IPS DF 6.9 (cell line): ENCODE measurements at places on chromosomes 5 and 9.

DNA sequence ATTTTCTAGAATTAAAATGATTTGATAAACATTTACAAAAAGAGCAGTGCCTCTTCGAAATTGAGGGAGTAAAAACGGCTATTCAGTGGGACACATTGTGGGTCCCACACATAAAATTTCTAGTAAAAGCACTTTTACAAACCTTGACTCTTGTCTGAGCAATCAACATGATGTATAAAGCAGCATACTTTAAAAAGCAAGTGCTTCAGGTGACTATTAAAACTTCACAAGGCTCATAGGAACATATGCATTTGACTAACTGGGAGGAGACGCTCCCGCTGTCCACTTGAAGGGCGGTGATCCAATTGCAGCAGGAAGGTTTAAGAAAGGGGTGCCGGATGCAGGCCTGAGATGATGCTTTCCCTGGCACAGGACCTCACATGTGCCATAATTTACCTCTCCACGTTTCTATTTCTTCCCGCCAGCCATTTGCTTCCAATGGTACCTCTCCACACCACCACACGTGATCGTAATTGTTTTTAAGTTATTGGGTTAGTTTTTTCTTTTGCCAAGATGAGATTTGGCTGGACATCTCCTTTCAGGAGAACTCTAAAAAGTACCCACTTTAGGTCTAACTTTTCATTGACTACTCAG, 1.8 kb downstream of the MCTP1 start:
- DNase-seq = no peak

DNA sequence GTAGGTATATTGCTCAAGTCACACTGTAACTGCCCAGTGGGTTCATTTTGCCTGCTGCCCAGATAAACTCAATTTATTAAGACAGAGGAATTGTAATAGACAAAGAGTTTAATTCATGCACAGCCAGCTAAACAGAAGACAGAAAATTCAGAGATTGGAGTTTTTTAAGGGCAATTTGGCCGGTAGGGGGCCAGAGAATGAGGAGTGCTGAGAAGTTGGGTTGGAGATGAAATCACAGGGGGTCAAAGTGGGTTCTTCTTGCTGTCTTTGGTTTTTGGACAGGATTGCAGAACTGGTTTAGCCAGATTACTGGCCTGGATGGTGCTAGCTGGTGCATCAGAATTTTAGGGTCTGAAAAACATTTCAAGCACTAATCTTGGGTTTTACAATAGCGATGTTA, 20.7 kb upstream of the IL33 start:
- DNase-seq = no peak

DNA sequence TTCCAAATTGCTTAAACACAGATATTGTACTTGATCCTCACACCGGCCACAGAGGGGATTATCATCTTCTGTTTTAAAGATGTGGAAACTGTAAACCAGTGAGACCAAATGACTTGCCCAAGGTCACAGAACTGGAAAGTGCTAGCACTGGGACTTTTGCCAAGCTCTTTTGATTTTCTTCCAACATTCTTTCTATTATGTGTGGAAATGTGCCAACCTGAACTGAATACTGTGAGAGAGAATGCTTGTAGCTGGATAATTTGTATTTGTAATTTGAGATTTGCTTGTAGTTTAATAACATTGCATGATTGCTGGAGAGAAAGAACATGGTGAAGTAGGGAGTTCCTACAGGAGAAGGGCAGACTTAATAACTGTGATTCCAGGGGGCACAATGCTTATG, 977.9 kb upstream of the NUDT12 start:
- DNase-seq = no peak

GRCh38 chr9:82332018-82332773, 343.6 kb downstream of the SPATA31D1 start:
- DNase-seq = no peak

DNA sequence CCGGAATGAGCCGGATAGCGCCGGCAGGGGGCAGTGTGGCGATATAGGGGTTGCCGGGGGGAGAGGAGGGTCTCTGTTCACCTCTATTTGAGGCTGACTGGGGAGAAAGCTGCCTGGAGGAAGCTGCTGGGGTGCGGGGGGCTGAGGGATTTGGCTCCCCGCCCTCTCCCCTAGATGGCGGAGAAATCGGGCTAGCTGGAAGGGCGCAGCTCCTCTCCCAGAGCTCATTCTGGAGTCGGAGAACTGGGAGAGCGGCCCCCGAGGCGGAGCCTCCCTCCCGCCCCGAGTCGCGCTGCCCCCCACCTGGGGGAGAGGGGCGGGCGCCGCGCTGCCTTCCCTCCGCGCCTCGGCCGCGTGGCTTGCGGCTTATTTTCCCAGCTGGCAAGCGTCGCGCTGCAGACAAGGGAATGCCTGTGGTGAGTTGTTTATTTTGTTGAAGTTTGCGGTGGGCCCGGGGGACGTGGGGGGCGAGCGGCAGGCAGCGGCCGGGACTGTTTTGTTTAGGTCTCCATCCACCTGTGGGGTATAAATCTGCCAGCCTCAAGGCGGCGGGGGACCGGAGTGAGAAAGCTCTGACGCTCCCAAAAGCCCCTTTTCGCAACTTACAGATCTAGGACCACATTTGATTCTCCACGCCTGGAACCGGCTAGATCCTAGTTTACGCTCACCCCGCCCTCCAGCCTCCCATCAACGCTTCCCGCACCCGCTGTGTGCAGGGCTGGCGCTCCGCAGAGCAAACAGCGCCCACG, 4.1 kb upstream of the RGMB start:
- no peak for DNase-seq

DNA sequence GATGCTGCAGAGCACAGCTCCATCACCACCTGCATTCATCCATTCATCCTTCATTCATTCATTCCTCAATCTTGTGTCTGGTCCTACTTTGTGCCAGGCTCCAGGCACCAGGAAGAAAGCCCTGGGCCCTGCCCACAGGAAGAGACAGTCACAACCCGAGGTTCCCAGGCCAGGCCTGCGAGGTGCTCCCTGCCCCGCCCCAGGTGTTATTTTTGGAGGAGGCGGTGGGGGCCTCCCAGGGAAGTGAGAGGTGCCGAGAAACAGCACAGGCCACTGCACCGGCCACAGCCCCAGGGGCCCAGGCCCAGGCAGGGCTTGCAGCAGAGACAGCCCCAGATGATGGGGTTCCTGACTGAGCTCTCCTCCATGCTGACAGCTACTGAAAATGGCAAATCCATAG, 33.4 kb downstream of the VAV2 start:
- DNase-seq = no peak

- DNase-seq = no peak
Observed at GRCh38 chr9:93093127-93093876, 2.7 kb upstream of the CARD19 start.

DNA sequence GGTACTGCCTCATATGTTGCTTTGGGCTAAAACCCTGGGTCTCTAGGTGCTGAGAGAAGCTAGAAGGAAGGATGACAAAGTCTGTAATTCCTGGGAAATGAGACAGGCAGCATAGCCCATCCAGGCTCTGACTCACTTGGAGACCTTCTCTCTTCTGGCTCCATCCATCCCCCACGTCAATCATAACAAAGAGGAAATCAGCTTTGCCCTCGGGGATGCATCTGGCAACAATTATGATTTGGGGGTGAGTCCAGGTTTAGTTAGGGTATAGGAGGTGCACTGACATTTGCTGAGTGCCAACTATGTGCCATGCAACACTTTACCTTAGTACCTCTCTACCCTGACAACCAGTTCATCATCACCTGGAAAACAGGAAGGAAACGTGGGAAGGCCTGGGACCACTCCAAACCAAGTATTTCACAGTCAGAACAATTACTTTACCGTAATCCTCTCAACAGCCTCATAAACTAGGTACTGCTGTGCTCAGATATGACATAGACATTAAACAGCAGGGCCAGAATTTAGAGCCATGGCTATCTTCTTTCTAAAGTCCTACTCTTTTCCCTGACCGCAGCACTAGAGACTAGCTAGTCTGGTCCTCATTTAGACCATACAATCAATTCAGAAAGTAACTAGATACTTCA, 39.1 kb upstream of the GZMA start:
- no peak for DNase-seq

- no peak for DNase-seq
Observed at GRCh38 chr5:147780924-147781573, 1.5 kb downstream of the JAKMIP2 start.

GRCh38 chr5:123035360-123035917, 1.1 kb downstream of the PPIC start:
- no peak for DNase-seq

DNA sequence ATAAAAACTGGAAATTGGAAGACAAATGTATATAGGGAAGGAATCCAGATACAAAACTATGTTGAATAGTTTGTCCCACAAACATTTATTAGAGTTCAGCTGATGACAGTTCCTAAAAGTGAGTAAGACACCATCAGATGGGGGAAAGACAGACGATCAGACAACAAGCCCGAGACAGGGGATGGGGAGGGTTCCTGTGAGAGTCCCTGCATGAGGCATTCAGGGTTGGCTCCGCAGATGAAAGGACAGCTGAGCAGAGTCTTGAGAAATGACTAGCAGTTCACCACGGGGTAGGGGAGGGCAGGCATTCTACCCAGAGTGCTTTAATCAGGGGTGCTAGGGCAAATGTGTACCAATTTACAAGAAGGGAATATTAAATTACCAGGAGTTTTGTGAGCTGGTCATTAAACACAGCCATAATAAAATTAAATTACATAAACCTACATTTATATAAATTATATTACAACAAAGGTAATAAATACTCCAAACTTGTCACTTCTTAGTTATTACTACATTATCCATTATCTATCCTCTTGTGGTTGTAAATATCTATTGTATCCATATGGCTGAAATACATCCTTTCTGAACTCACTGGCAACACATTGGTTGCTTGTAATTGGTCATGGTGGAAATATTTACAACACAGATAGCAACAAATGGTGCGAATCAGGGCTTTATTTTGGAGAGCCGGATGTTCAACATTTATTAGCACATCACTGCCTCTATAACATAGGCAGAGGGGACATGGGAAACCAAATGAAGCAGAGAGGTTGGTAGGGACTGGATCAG, 27.8 kb downstream of the TNFSF15 start:
- no peak for DNase-seq

DNA sequence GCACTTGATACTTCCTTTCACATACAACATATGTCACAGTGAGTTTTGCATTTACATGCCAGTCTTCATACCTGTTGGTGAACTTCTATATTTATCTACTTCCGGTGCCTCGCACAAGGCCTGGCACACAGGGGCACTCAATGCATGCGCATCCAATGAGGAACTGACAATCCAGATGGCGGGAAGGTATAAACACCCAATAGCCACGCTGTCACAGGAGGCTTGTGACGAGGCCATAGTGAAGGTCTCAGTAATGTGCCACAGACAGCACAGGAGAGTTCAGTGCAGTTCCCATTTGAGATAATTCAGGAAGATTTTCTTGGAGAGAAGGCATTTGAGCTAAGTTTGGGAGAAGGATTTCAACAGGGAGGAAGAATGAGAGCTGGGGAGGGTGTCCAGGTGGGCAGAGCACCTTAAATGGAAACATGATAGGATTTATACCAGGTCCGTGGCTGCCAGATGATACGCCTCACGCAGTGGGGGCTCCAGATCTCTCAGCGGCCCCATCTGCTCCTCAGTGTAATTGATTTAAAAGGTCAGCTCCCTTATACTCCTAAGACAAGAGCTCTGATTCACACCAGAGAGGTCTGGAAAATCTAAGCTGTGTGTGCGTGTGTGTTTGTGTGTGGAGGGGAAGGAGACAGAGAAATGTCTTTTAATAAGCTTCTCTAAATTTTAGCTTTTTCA, 206.2 kb downstream of the DCP2 start:
- no peak for DNase-seq

DNA sequence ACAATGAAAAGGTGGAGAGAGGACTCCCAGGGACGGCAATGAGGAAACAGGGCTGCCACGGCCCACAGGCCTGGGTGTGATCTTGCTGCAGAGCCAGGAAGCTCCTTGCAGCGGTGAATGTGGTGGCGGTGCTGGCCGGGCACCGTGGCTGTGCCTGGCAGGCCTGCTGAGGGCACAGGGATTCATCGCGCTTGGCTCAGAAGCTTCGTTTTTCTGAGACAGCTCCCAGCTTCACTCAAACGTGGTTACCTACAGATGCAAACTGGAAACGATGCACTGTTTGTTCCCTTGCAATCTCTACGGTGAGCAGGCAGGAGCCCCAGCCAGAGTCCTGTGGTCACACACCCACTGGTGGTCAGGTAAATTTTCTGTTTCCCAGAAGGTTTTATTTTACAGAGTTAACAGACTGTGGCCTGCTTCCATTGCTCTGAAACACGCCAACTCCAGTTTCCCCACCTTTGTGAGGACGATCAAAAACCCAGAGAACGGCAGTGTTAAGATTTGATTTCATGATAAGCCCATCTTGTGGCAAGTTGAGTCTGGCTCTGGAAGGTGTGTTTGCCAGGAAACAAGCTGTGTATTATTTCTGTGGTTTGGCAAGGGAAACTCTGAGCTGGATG, 183.9 kb downstream of the AUH start:
- DNase-seq = no peak

GRCh38 chr9:88399966-88400365, 11.7 kb downstream of the SPIN1 start:
- no peak for DNase-seq

DNA sequence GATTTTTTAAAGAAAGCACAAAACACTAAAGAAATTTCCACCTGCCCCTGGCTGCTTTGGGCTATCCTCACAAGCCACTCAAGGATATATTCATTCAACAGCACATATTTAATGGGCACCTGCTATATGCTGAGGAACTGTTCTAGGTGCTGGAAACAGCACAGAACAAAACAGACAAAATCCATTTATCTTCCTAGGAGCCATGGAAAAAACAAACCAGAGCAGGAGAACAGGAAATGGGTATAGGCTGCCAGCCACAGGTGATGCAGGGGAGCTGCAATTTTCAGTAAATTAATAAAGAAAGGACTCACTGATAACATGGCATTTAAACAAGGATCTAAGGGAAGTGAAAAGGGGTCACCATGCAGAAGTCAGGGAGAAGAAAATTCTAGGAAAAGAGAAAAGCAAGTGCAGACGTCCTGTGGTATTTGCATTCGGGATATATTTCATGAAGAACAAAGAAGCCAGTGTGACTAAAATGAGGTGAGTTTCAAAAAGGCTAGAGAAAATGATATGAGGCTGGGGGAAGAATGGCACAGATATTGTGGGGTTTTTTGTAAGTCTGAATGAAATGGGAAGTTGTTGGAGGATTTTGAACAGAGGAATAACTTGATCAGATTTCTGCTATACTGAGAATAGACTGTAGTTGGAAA, 152.2 kb downstream of the ADAMTSL1 start:
- DNase-seq = no peak

GRCh38 chr5:36403632-36404311, 102.1 kb upstream of the RANBP3L start:
- DNase-seq = no peak

DNA sequence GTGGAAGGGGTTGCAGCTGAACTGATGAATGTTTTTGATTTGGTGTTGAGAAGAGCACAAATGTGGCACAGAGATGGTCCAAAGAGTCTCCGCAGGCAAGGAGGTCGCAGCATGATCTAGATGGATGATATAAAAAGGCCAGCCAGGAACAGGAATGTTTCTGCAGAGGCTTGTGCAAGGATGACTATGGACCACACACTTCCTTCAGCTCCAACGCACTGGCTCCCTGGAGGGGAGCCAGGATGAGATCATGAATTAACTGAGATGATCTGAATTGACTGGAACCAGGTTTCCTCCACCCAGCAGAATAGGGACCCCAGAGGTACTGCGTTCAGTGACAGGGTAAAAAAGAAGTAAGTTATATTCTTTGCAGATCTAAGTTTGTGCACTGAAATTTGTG, 89.0 kb downstream of the ARSB start:
- no peak for DNase-seq

- no peak for DNase-seq
Observed at GRCh38 chr5:139181835-139182452, 16.2 kb downstream of the SIL1 start.
